ENCODE measurements at places on chromosomes 11 and 22.

- H3K36me3 ChIP-seq = no peaks in the 10 kb centered on the region
- DNase-seq = no peak
- no peaks in the 10 kb centered on the region for H3K4me1 ChIP-seq
Measured at GRCh38 chr22:28999510-28999909, 62.1 kb downstream of the C22orf31 start.

DNA sequence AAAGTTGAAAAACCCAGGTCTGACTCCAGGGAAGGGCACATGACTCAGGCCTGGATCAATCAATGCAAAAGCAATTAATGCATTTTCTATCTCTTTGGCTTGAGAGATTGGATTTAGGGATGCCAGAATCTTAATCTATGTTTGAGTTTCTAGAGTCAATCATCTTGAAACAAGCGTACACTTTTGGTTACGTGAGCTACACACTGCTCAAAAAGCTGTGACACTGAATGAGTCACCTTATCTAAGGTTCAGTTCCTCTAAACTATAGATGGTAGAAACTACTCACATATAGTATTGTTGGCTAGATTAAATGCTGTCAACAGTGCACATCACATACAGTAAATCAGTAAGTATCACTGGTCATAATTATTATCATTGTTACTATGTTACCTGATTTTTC lies 24.2 kb downstream of the MRE11 start:
- H3K4me3 ChIP-seq = no peak overlapping the region
- no peaks in the 10 kb centered on the region for H3K27me3 ChIP-seq
- no peaks in the 10 kb centered on the region for H3K4me1 ChIP-seq

- H3K27me3 ChIP-seq = no peaks in the 10 kb centered on the region
- H3K36me3 ChIP-seq = no peaks in the 10 kb centered on the region
- no peak for DNase-seq
Measured at GRCh38 chr22:46320716-46321386, 14.7 kb upstream of the TRMU start.

- H3K4me1 ChIP-seq = no peaks in the 10 kb centered on the region
- H3K4me3 ChIP-seq = no peak overlapping the region
Measured at GRCh38 chr11:66782726-66783125, 53.7 kb upstream of the SPTBN2 start.

DNA sequence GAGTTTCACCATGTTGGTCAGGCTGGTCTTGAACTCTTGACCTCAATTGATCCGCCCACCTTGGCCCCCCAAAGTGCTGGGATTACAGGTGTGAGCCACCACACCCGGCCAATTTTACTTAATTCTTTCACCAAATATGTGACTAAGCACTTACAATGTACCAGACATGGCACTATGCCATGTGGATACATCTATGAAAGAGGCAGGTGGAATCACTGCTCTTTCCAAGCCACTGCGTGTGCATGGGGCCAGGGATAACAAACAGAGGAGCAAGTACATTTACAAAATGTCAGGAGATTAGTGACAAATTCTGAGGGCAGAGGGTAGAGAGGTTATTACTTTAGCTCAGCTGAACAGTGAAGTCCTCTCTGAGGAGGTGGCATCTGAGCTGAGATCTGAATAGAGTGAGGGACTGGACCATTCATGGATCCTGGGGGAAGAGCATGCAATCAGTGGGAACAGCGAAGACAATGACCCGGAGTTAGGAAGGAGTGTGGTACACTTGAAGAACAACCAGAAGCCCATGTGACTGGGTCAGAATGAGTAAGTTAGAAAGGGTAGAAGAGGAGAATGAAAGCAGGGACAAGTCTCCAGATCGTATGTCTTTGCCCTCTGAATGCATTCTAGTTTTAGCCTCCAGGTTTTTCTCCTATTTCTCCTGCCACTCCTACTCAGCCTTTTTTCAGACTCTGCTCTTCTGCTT lies 38.3 kb upstream of the GRAMD1B start:
- DNase-seq = no peak
- no peaks in the 10 kb centered on the region for H3K27me3 ChIP-seq
- H3K36me3 ChIP-seq = no peaks in the 10 kb centered on the region
- no peak overlapping the region for H3K27ac ChIP-seq

- peaks cover 16% of the 10 kb centered on the region for H3K36me3 ChIP-seq
- no peaks in the 10 kb centered on the region for H3K27me3 ChIP-seq
- H3K4me1 ChIP-seq = no peaks in the 10 kb centered on the region
- H3K27ac ChIP-seq = no peak overlapping the region
- no peak for DNase-seq
Measured at GRCh38 chr22:43164636-43165035, 13.3 kb downstream of the TSPO start.

DNA sequence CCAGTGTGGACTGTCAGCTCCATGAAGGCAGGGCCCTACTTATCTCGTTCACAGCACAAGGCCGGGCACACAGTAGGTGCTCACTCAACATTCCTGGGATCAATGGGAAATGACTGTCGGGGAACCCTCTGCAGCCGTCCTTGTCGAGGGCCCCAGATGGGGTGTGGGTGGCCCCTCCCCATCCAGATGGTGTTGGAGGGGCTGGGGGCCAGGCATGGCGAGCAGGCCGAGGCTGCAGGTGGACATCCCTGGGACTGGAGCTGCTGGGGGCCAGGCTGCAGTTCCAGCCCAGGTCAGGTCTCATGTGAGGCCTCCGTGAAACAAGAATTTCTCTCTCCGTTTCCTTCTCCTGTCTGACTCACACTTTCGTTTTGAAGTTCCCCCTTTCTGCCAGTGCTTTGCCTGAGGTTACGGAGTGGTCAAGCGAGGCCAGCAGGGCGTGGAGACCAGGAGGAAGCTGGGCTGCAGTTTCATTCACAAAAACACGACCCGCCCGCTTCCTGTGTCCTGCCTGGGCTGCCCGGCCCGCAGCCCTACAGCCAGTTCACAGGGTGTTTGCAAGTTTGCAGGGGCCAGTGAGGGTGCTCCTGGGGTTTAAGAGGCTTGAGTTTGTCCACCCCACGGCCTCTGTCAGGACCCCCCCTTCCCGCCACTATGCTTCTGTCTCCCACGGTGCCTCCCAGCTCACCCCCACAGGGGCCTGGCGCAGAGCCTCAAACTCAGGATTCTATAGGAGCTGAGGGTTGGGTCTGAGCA lies 4.5 kb downstream of the MYEOV start:
- H3K36me3 ChIP-seq = no peaks in the 10 kb centered on the region
- peaks cover 69% of the 10 kb centered on the region for H3K4me1 ChIP-seq
- peak; percentile 50 for DNase-seq
- H3K4me3 ChIP-seq = peak overlapping the region; percentile 41
- no peaks in the 10 kb centered on the region for H3K27me3 ChIP-seq

- no peak overlapping the region for H3K4me3 ChIP-seq
Measured at GRCh38 chr11:64653388-64653973, 62.5 kb downstream of the SLC22A12 start.

GRCh38 chr22:27274770-27275449 lies 526.6 kb downstream of the MN1 start:
- H3K36me3 ChIP-seq = no peaks in the 10 kb centered on the region
- H3K4me1 ChIP-seq = no peaks in the 10 kb centered on the region
- DNase-seq = no peak
- H3K27ac ChIP-seq = no peak overlapping the region
- no peak overlapping the region for H3K4me3 ChIP-seq
- H3K27me3 ChIP-seq = peaks cover 4% of the 10 kb centered on the region

GRCh38 chr11:118401151-118401879 lies at the start of gene ATP5MG:
TSS of gene ATP5MG (plus strand) at chr11:118401606. CDS start at chr11:118401666, 60 bp downstream.
- peak within 1 kb of the TSS; percentile 97 for H3K4me3 ChIP-seq
- peak within 1 kb of the TSS; percentile 93 for H3K27ac ChIP-seq
- H3K36me3 ChIP-seq = peaks cover 34% of the 10 kb centered on the region
- no peaks in the 10 kb centered on the region for H3K27me3 ChIP-seq
- peaks cover 46% of the 10 kb centered on the region for H3K4me1 ChIP-seq

Data from CD4-positive, alpha-beta T cell (primary cell).